Caki2 (cell line): ENCODE measurements at places on chromosomes 1 and 21.

GRCh38 chr1:54302951-54303843 lies 103.0 kb downstream of the SSBP3 start:
- DNase-seq: no peak

DNA sequence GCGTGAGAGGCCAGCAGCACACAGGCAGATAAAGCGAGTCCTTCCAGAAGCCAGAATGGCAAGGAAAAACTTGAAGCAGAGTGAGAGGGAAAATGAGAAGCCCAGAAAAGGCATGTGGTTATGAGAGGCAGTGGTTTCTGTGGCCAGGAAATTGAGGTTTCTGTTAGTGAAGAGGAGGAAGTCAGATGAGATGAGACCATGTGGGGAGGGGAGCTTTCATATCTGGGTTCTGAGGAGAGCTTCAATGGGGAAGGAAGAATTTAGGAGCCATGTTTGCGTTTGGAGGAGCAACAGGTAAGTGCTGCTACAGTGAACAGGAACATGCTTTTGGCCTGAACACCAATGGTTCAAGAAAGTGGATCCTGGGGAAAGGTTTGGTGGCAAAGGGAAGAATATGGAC lies 6.1 kb upstream of the CD1A start:
- no peak for DNase-seq

GRCh38 chr1:85465786-85466134 lies 801 bp upstream of the DDAH1 start:
- DNase-seq: no peak

- no peak for DNase-seq
These were observed 12.4 kb upstream of the RCAN3 start for GRCh38 chr1:24490101-24490781.

GRCh38 chr1:9278116-9278515 lies 14.6 kb upstream of the SPSB1 start:
- DNase-seq: no peak

DNA sequence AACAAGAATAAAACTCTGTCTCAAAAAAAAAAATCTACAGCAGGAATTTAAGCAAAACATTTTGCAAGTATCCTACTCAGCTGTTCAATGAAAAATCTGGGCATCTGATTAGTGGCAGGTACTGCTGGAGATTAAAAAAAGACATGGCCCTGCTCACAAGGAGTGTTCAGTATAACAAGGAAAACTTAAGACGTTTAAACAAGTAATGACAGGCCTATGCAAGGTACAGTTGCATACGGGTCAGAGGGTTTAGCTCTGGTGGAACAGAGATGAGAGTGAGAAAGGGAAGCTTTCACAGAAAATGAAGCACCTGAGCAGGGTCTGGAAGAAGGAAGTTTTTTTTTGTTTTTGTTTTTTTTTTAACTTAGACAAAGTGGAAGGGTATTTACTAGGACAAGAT lies 23.0 kb downstream of the SNRNP40 start:
- DNase-seq: no peak

- no peak for DNase-seq
These were observed 19.1 kb upstream of the NPHP4 start for GRCh38 chr1:6011161-6011945.

GRCh38 chr1:243959998-243960397 lies 91.1 kb upstream of the ZBTB18 start:
- DNase-seq: no peak

- no peak for DNase-seq
These were observed 10.7 kb downstream of the HAPLN2 start for GRCh38 chr1:156629823-156630449.

DNA sequence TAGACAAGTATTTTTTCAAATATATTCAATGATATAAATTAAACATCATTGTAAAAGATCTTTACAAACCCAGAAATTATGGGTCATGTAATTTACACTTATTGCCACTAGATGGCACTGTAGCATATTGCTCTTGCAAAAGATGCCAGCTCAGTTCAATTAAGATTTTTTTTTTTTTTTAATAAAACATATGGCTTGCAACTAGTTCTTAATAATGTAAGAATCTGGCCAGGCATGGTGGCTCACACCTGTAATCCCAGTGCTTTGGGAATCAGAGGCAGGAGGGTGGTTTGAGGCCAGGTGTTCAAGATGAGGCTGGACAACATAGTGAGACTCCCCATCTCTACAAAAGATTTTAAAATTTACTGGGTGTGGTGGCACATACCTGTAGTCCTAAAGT lies 49.4 kb upstream of the DESI2 start:
- DNase-seq: no peak

GRCh38 chr1:1020000-1020404 lies at the start of gene AGRN:
TSS of gene AGRN (plus strand) at chr1:1020120. CDS start at chr1:1020173, 53 bp downstream.
- peak; percentile 45 for DNase-seq

DNA sequence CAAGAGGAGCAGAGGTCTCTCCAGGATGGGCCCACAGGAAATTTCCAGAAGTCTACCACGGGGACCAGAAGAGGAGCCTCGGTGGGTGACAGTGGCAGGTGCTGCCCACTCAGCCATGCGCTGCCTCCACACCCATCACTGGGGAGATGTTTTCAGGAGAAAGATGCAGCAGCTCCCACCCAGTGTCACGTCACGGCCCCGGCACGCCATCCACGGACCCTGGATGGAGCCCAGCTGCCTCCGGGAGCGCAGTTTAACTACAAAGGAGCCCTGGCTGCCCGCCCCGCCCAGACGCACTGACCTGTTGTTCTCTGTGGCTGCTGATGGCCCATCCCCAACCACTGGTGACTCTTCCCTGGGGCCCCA lies 6.8 kb downstream of the TSPEAR start:
- no peak for DNase-seq

DNA sequence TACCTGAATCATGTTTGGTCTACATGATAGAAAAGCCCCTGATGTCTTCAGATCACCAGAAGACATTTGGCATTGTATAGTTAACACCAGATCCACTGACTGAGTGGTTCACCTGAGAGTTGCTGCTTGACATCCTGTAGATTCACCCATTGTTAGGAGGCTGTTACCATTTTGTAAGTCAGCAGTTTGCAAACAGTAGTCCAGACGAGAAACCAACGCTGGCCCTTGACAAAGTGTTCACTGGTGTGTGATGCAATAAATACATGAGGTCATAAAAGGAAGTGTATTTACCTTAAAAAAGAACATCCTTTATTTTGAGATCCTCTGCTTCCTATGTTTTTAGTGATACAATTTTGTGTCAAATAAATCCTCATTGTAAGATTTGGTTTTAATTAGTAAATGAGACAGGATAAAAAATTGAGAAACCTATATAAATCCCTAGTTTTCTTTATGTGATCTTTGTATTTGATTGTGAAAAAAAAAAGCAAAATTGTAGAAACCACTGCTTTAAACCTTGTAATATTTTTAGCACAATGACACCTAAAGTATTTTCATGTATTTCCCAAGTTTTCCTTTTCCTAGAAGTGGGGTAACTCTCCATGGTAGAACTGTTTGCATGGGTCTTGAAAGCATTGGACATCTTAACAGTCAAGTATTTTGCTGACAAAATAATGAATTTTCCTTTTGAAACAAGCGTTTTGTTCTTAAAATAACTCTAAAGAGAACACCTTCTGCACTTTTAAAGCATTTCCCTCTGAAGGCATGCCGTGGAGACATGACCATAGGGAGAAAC lies 204.3 kb downstream of the FGGY start:
- DNase-seq: no peak

- DNase-seq: no peak
These were observed 35.6 kb downstream of the ADARB1 start for GRCh38 chr21:45109831-45110492.

- DNase-seq: no peak
These were observed 60.5 kb downstream of the RABGAP1L start for GRCh38 chr1:174219606-174220370.

GRCh38 chr1:231549733-231550447 lies 21.4 kb downstream of the TSNAX start:
- no peak for DNase-seq

GRCh38 chr1:36384542-36385409 lies 948 bp downstream of the STK40 start:
- peak; percentile 48 for DNase-seq

DNA sequence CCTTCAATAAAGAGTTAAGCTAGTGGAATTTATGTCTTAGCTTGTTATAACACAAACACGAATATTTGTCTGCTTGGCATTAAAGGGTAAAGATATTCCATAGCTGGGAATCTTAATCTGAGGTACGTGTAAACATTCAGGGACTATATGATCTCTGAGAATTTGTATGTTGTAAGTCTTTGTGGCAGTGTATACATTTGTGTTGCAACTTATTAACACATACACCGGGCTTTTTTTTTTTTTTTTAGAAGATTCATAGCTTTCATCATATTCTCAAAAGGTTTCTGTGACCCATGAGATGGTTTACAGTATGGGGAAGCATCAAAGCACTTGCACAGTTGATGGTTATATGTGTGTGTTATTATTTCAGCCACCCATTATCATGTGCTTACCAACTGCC lies 3.0 kb downstream of the GGPS1 start:
- no peak for DNase-seq

- DNase-seq: no peak
These were observed 76.2 kb upstream of the CXADR start for GRCh38 chr21:17436626-17437111.

- peak; percentile 39 for DNase-seq
These were observed 122.1 kb downstream of the UBR4 start for GRCh38 chr1:19087737-19088594.

- no peak for DNase-seq
These were observed 26.6 kb downstream of the LRRC8C start for GRCh38 chr1:89659322-89660081.

- DNase-seq: no peak
These were observed 33.4 kb downstream of the SLC19A1 start for GRCh38 chr21:45508607-45509565.

GRCh38 chr1:109618661-109619575 lies 498 bp downstream of the GNAT2 start:
- DNase-seq: no peak

DNA sequence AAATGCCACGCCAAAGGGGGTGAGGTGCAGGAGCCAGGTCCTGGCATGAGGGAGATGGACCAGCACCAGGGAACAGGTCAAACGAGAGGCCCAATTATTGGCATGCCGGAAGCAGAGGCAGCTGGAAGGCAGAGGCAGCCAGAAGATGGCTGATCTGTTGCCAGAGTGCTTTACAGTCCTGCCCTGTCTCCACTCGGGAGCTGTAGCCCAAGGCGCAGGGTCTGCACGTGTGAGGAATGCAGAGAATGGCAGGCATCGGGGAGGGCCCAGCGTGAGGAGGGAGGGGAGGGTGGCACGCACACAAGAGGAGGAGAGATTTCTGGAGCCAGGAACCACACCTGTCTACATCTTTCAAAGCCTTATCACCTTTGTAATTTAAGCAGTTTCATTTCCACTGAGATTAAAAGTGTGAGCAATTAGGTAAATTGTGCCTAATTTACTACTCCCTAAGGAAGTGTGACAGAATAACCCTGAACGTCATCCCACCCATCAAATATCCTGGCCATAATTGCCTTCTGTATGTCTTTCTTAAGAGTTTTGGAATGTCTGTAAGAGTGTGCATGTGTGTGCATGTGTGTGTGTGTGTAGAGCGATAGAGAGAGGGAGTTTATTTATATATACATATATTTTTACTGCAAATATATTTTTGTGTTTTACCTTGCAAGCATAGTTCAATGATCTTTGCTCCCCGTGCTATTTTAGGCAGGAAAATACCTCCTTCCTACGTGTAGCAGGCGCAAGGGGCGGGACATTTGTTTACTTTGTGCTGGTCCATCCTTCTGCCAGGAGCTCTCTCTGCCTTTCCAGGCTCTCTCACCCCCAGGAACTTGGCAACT lies 125.5 kb upstream of the SERBP1 start:
- DNase-seq: no peak

- no peak for DNase-seq
These were observed 29.6 kb upstream of the CPLANE2 start for GRCh38 chr1:16266411-16267118.

GRCh38 chr1:32878183-32878582 lies 7.5 kb upstream of the FNDC5 start:
- no peak for DNase-seq

GRCh38 chr1:224160171-224160682 lies 22.8 kb upstream of the DEGS1 start:
- no peak for DNase-seq

DNA sequence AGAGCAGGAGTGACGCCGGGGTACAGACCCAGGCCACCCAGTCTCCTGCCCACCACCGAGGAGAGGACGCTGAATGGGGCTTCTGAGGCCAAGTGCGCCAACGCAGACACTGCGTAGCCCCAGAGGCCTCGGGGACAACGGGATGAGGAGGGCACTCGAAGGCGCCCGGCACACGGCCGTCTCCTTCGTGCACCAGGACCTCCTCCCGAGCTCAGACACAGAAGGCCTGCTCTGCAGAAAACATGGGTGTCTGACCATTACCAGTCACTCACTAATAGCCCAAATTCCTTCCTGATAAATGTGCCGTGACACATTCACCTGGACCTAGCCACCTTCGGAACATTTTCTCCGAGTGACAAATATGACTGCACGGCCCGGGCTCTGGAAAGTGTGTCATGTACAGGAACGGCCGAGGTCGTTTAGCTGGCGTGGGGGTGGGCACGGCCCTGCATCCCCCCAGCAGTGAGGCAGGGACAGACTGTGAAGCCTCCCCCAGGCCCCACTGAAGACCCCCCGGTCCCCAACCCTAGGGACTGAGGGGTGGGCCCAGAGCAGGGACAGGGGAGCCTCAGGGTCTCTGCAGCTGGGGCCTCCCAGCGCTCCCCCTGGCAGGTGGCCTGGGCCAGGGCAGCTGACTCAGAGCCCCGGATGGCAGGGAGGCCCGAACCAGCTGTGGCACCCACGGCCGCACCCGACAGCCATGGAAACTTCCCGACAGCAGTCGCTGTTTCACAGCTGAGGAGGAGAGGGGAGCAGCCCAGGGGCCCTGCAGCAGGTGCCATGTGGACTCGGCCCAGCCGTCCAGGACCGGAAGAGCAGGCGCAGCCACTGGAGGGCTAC lies 16.7 kb upstream of the COL6A2 start:
- no peak for DNase-seq

- no peak for DNase-seq
These were observed 1.4 kb downstream of the S100A6 start for GRCh38 chr1:153534226-153534924.

DNA sequence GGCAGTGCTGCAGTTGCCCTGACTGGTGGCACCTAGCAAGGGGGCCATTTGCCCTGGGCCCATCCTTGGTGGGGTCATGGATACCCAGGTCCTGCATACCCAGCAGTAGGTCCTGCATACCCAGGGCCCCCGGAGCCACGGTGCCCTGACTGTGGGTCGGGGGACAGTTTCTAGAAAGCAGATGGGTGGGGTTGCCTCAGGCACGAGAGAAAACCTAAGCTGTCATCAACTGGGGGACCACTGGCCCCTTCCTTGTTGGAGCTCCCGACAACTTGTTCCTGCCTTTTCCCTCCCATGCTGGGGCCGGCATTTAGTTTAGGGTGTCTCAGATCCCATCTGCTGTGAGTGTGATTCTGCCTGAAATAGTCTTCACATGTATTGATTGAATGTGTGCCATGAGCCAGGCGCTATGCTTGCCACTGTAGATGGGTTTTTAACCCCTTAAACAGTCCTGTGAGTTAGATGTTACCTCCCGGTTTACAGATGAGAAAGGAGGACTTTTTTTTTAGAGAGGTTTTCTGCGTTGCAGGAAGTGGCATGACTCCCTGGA lies 15.6 kb downstream of the SPSB1 start:
- DNase-seq: no peak

GRCh38 chr21:35303085-35303484 lies 254.0 kb upstream of the RUNX1 start:
- peak; percentile 63 for DNase-seq

GRCh38 chr1:28173151-28173979 lies 3.1 kb downstream of the PTAFR start:
- no peak for DNase-seq
